Upper lobe of right lung (tissue), 1 donor: ENCODE measurements at places on chromosomes 1 and 21.

DNA sequence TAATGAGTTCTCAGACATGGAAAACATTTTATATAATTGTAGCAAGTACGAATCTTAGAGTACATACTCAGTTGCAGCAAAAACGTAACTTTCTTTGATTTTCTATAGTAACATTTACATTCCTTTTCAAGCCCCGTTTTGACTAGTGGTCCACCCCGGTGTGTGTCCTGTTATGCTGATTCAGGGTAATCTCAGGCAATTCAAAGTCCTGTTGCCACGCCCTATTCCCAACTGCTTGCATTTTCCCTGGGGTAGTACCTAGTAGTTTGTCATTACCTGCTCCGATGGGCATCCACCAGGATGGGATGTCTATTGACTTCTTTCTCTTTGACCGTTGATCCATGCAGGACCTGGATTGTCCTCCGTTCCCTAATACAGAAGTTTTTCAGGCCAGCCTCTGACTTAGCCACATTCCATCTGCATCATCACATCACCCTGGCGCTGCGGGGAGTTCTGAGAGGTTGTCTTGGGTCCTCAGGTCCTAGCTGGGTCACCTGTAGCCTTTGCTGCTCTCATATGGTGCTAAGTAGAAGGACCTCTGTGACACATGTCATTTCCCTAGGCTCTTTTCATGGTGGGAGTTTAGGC, 15.0 kb upstream of the FCAMR start:
- no peak for DNase-seq

DNA sequence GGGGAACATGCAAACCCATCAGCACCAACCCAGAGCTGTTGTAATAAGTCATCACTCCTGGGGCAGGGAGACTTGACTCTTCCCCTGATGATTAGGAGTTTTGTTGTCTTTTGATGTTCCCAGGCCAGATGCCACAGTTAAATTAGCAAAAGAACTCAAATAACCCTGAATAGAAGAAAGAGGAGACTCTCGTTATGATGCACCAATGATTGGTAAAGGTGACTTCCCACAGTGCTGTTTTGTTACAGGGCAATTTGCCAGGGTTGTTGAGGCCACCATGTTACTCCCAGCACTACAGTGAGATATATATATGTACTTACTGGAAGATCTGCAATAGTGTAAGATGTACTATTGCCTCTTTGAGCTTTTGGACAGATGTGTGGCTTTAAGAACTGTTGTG, 24.3 kb upstream of the RCAN1 start:
- no peak for DNase-seq

DNA sequence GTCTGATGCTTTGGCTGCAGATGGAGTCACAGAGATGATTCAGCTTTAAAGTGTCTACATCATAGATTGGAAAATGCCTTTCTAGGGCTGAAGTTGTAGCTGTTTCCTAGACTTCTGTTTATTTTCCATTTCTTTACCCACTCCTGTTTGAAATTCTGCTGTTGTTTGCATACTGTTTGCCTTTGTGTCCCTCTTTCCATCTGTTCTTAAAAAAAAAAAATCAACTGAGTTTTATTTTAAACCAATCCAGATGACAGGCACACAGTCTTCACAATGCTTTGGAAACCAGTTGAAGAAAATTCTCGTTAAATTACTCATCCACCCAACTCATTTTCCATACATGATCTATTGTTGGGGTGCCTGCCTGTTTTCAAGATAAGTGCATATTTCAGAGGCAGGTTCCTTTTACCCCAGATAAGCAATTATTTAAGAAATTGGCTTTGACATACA, 245.9 kb downstream of the DISC1 start:
- no peak for DNase-seq

- DNase-seq: peak; percentile 71
Observed at GRCh38 chr1:28592321-28593071, 431 bp downstream of the RAB42 start.

DNA sequence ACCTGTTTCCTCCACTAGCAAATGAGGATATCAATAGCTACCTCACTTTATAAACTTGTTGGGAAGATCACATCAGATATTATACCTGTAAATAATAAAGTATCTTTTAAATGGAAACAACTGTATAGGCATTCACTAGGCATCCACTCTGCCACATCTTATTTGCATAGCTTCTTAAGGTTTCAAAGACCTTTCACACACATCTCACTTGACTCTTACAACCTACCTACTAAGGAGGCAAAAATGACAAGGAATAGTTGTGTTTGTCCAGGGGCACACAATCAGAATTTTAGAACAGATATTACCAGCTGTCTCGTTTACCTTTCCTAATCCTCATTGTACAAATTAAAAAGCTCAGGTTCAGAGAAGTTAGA, 51.5 kb downstream of the VANGL2 start:
- DNase-seq: no peak
